ENCODE measurements at places on chromosomes 1 and 21.

DNA sequence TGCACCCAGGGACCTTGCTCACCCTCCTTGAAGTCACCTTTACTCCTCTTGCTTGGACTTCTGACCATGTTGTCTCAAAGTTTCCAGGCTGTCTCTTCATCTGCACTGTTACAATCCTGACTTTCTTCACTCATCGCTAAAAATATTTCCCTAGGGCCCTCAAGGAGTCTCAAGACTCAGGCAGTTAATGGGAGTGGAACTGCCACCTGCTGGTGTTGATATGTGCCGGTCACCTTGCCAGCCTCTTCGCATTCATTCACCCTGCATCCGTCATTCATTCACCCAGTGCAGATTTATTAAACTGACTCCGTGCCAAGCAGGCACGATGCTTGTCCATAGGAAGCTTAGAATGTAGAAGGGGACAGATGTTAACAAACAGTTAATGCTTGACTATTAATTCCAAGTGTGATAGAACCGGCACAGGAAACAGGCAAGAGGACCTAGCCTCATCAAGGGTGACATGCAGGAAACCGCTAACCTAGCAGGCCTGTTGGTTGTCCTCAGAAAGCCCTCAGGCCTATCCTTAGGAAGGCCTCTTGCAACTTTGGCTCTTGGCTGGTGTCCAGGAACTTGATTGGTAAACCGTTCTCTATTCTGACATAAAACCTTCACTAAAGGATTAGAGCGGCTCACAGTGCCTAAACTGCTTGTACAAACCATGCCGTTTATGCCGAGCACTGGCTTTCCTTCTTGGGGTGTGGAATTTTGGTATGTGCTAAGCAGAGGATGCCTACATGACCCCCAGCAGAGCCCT lies 342.2 kb downstream of the CAMTA1 start:
- DNase-seq, result no peak

DNA sequence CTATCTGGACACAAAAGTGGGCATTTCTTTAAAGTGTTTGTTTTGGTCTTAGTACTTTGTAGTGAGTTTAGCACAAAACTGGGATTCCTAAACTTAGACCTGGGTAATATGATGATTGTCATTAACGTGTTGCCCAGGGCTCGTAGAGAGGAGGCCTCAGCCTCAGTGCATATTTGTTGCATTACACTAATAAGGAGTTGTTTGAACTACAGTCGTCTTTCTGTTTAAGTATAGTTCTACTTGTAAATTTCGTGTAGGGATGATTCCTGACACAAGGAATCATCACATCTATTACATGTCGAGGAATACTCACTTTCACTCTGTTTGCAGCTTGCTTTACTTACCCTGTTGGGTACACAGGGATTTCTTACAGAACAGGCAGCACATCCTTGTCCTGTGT lies 85.0 kb downstream of the PRDM2 start:
- no peak for DNase-seq

- no peak for DNase-seq
Observed at GRCh38 chr1:149844101-149844500, 55.3 kb upstream of the BOLA1 start.

DNA sequence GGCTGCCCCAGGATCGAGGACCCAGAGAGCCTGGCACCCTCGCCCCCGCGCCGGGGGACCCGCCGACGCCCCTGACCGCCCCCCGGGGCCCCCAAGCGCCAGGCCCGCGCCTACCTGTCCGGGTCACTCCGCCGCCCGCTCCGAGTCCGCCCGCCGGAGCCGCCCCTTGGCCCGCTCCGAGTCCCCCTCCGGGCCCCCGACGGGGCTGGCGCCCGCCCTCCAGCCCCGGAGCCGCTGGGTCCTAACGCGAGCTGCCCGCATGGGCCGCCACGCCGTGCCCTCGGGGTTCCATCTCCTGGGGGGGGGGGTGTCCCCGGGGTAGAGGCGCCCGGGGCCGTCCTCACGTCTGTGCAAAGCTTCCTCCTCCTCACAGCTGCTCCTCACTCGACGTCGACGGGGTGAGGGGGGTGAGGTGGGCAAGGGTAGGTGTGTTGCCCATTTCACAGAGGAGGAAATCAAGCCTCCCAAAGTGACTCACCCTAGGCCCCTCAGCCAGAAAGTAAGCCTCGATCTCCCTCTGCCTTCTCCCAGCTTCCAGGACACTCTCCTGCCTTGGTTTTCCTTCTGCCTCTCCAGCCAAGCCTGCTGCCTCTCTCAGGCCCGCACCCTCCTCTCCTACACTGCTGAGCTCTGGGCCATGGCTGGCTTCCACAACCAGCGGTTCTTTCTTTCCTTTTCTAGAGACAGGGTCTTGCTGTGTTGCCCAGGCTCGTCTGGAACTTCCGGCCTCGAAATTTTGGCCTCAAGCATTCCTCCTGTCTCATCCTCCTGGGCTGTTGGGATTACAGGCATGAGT lies at the start of gene MFAP2:
Gene MFAP2 (minus strand): TSS at position 148 of the 796 bp plus-strand sequence. CDS start 2,347 bp downstream, outside the sequence.
- DNase-seq, result no peak

- no peak for DNase-seq
Observed at GRCh38 chr1:13540866-13541265, 27.1 kb upstream of the LRRC38 start.

GRCh38 chr1:246445503-246445902 lies 61.6 kb downstream of the SMYD3 start:
- DNase-seq, result no peak

- DNase-seq, result no peak
Observed at GRCh38 chr1:181898773-181899172, 162.7 kb downstream of the ZNF648 start.

DNA sequence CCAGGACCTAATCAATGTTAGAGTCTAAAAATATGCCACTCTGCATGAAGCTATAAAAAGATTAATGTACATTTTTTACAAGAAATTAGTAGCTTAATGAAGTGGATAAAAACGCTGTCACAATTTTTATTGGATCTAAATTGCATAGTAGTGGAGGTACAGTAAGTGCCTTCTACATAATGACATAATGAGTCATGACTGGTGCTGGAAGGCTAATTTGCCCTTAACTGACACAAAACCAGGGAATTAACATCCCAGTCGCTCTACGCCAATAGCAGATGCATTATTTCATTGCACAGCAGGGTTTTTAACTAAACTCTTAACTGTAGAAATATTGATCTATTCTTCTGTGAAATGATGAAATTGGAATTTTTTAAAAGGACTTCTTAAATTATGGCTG lies 33.3 kb downstream of the RRAGC start:
- no peak for DNase-seq
